HEK293T (cell line): ENCODE measurements at places on chromosomes 4 and X.

DNA sequence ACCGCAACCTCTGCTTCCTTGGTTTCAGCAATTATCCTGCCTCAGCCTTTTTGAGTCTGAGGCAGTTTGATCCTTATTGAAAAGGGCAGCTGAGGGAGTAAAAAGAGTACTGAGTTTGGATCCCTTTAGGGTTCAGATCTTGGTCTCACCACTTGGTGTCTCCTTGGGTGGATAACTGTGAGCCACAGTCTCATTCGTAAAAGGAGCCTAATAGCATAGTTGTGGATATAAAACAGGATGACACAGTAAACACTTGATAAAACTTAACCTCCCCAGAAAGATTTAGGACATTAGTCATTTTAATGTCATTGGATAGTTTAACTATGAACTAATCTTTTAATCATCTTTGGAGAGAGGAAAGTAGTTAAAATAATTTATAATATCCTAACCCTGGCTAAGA is 173.0 kb downstream of the ANK2 start:
- DNase-seq: no peak

DNA sequence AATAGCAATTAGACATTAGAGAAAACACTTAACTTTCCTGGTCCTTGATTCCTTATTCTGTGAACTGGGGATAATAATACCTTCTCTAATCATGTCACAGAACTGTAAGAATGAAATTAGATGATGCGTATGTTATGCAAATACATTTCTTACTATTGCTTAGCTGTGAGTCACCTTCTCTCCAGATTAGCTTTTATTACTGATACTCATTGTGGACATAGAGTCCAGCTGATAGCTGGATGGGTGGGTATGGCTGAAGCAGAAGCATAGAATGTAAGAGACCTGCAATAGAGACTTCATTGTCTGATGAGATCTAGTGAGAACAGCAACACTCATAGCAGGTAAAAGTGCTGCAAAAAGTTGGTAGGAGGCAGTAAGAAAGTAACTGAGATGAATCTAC is 437.2 kb upstream of the ZFP42 start:
- no peak for DNase-seq

- DNase-seq: no peak
These were observed 57.2 kb downstream of the BMP15 start for GRCh38 chrX:50967736-50968135.

DNA sequence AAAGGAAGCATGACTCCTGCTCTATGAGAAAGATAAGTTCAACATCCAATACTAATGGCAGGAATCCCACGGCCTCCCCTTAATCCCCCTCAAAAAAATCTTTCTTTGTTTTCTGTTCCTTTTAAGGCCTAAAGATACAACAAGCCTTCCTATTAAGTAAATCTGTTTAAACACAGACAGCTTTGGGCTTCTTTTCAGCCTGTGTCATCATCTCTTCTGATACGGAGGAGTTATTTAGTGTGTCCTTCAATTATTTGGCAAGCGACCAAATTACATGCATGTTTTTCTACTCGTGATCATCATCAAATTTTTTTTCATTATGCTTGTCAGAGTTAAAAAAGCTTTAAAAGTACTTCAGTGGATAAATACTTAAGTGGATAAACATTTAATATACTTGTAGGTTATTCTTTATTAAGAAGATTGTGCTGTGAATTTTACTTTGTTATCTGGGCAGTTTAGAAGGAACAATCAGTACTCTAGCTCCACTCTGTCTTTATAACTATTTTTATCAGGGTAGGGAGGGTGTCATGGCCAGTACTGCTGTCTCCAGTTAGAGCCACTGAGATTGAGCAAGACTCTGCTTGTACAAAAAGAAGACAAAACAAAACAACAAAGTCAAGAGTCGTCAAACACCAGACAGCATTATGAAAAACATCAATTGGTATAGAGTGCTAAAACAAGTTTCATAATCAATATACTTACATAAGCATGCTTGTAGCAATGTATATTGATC is 210.7 kb downstream of the PRR32 start:
- no peak for DNase-seq

- no peak for DNase-seq
These were observed 12.2 kb downstream of the TET2 start for GRCh38 chr4:105158837-105159236.

DNA sequence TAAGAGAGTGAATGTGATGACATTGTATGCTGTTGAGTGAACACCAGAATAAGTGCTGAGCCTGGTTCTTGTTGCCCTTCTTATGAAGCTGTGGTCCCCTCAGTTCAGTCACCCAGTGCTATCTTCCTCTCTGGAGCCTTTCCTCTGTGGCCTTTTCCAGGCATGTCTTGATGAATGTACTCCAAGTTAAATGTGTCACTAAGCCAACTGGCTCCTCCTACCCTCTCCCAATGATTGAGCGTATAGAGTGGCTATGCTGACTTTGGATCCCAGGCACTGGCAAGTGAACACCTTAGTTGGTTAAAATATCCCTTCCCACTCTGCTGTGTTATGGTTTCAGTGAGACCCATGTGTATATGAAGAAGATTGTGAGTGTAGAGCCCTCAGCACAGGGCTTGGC is 134.1 kb upstream of the MAMLD1 start:
- no peak for DNase-seq

- no peak for DNase-seq
These were observed 1512.0 kb downstream of the ARAP2 start for GRCh38 chr4:34732176-34732950.

DNA sequence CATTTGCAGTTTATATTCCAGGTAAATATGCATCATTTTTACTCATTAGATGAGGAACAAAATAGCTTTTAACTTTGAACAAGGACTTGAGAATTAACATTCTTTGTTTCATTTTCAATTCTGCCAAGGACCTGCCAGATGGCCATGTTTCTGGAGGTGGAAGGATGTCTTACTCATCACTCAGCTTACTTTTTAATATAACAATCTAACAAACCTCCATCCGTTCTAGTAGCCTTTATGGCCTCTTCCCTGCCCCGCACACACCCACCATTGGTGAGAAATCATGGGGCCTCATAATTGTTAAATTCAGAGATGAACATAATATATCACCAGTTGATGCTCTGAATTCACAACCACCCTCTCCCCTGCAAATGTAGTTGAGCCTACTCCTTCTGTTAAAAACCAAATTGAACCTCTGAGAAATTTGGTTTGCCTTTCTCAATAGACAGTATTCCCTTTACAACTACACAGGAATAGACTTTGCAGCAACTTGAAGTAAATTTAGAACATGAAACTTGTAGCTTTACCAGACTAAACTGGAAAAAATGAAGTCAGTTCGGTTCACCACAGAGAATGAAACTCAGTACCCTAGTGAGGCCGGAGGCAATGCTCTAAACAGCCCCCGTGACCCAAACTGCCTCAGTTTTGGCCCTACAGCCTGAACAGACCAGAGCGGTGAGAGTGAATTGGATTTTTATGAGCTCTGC is 50.1 kb upstream of the ACSL4 start:
- DNase-seq: no peak

- DNase-seq: peak; percentile 27
These were observed at the start of gene CNOT6L for GRCh38 chr4:77818602-77819403. Gene CNOT6L, minus strand, starts transcription at chr4:77819368. Its CDS starts 60 bp downstream, at chr4:77819308.

GRCh38 chr4:112128452-112128851 is 16.8 kb upstream of the FAM241A start:
- DNase-seq: no peak
